ENCODE measurements at places on chromosomes 16 and 17.

GRCh38 chr17:77728474-77728795 lies 230.1 kb upstream of the TNRC6C start:
- no peak for DNase-seq
- no peaks in the 10 kb centered on the region for H3K27me3 ChIP-seq
- H3K27ac ChIP-seq = peak overlapping the region; percentile 6
- no peak overlapping the region for H3K4me3 ChIP-seq
- peaks cover 4% of the 10 kb centered on the region for H3K4me1 ChIP-seq
- no peaks in the 10 kb centered on the region for H3K36me3 ChIP-seq

GRCh38 chr17:39271546-39271945 lies 45.8 kb upstream of the STAC2 start:
- no peaks in the 10 kb centered on the region for H3K4me1 ChIP-seq
- no peak overlapping the region for H3K27ac ChIP-seq
- H3K4me3 ChIP-seq = no peak overlapping the region
- no peak for DNase-seq
- peaks cover 27% of the 10 kb centered on the region for H3K36me3 ChIP-seq
- no peaks in the 10 kb centered on the region for H3K27me3 ChIP-seq

DNA sequence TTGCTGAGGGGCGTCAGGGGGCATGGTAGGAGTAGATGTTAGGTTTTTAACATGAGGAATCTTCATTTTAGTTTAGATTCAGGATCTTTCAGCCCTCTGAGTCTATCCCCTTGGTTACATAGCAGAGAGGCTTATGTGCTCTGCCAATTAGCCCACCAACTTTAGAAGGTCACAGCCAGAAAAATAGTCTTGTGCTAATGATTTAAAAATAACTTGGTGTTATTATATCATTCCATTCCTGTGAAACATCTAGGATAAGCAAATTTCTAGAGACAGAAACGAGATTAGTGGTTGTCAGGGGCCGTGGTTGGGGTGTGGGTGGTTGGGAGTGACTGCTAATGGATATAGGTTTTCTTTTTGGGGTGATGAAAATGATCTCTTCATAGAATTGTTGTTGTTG lies 183.7 kb downstream of the SNX29 start:
- no peaks in the 10 kb centered on the region for H3K36me3 ChIP-seq
- H3K4me1 ChIP-seq = peaks cover 44% of the 10 kb centered on the region

DNA sequence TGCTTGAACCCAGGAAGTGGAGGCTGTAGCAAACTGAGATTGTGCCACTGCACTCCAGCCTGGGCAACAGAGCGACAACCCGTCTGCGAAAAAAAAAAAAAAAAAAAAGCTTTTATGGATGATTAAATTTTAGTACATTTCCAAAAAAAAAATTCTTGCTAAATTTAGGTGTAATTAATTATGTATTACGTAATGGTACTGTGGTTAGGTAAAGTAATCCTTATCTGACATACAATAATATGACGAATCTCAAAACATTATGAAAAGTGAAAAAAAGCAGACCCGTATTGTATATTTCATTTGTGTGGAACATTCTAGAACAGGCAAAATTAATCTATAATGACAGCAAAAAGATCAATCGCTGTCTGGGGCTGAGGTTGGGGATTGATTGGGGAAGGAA lies 10.3 kb upstream of the CORO1A start:
- H3K27ac ChIP-seq = no peak overlapping the region
- H3K4me1 ChIP-seq = no peaks in the 10 kb centered on the region
- no peak overlapping the region for H3K4me3 ChIP-seq
- H3K36me3 ChIP-seq = no peaks in the 10 kb centered on the region
- no peak for DNase-seq

- no peaks in the 10 kb centered on the region for H3K27me3 ChIP-seq
- no peaks in the 10 kb centered on the region for H3K36me3 ChIP-seq
- no peak for DNase-seq
- H3K4me3 ChIP-seq = no peak overlapping the region
- peaks cover 5% of the 10 kb centered on the region for H3K4me1 ChIP-seq
Observed at GRCh38 chr17:77184474-77184873, 43.7 kb downstream of the SEC14L1 start.

- no peak for DNase-seq
- H3K27ac ChIP-seq = no peak overlapping the region
- H3K4me3 ChIP-seq = no peak overlapping the region
- no peaks in the 10 kb centered on the region for H3K4me1 ChIP-seq
Observed at GRCh38 chr17:41986634-41987033, 20.0 kb downstream of the CNP start.

GRCh38 chr16:85238233-85238647 lies 126.0 kb upstream of the CIBAR2 start:
- no peaks in the 10 kb centered on the region for H3K27me3 ChIP-seq
- no peaks in the 10 kb centered on the region for H3K36me3 ChIP-seq
- DNase-seq = peak; percentile 74
- H3K4me3 ChIP-seq = peak overlapping the region; percentile 32

DNA sequence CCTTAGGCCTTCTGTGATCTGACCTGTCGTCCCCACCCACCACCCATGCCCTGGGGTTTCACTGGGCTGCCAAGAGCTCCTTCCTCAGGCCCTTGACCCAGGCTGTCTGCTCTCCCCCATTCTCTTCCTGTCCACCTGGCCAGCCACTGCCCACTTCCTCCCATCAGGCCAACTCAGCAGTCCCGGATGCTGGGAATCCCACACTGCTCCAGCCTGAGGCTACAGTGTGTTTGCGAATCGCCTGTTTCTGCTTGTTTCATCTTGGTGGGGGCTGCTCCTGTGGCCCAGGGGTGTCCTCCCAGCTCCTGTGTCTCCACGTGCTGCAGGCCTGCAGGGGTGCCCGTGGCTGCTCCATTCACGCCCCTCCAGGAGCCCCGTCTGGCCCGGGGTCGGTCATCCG lies 839 bp upstream of the METRN start:
- DNase-seq = no peak
- H3K36me3 ChIP-seq = no peaks in the 10 kb centered on the region
- H3K27ac ChIP-seq = no peak overlapping the region
- no peaks in the 10 kb centered on the region for H3K27me3 ChIP-seq
- peaks cover 12% of the 10 kb centered on the region for H3K4me1 ChIP-seq

DNA sequence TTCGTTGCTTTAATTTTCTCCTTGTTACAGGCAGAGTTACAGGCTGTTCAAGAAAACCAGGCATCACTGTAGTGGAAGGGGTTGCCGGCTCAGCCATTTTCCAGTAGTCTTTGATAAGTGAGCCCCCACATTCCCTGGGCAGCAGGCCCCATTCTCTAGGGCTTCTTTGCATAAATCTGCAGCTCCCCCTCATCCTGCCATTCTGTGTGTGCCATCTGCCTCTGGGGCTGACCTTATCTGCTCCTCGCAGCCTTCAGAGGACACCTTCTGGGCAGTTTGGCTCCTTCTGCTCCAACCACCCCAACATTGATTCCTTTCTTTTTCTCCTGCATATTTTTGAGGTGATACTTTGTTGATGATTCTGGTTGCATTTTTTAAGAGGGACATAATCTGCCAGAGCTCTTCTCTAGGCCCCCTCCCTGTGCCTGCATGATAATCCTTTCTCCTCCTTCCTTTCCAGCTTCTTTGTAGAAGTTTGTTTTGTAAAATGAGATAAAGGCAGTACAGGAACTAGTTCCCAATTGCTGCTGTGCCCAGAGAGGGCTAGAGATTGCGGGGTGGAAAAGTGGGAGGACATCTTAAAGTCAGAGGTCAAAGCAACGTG lies 17.1 kb downstream of the RND2 start:
- no peaks in the 10 kb centered on the region for H3K27me3 ChIP-seq
- H3K27ac ChIP-seq = no peak overlapping the region

GRCh38 chr16:57689762-57690558 lies 4.6 kb upstream of the DRC7 start:
- no peaks in the 10 kb centered on the region for H3K4me1 ChIP-seq
- no peaks in the 10 kb centered on the region for H3K27me3 ChIP-seq
- H3K27ac ChIP-seq = no peak overlapping the region
- H3K36me3 ChIP-seq = no peaks in the 10 kb centered on the region
- DNase-seq = no peak

DNA sequence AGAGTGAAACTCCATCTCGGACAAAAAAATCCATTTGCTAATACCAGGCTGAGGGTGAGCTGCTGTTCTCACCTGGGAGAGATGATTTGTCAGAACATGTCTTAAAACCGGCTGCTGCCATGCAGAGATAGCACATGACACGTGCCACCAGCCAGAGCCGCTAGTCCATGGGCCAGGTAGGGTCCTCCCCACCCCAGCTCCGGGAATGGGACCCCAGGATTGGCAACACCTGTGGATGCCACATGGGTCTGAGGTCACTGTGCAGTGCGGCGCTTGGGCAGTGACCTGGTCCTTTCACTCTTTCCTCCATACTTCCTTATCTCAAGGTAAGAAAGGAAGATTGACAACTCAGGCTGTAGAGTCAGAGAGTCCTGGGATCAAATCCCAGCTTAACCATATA lies 393.3 kb upstream of the TNRC6C start:
- no peak overlapping the region for H3K27ac ChIP-seq
- no peak overlapping the region for H3K4me3 ChIP-seq
- no peak for DNase-seq
- H3K36me3 ChIP-seq = no peaks in the 10 kb centered on the region
- no peaks in the 10 kb centered on the region for H3K4me1 ChIP-seq

DNA sequence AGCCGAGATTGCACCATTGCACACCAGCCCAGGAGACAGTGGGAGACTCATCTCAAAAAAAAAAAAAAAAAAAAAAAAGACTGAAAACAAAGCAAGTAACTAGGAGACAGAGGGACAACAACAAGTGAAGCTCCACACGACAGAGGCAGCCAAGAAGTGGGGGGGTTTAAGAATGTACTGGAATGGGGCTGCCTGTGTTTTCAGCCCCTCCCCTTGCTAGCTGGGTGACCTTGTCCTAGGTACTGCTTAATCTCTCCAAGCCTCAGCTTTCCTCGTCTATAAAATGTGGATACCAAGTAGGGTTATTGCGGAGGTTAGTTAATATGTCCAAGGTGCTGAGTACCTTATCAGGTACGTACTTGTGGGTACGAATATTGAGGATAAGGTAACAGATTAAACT lies 163.8 kb upstream of the CACNG5 start:
- no peaks in the 10 kb centered on the region for H3K36me3 ChIP-seq
- no peak for DNase-seq
- no peak overlapping the region for H3K27ac ChIP-seq
- H3K27me3 ChIP-seq = no peaks in the 10 kb centered on the region
- H3K4me3 ChIP-seq = no peak overlapping the region

- H3K4me3 ChIP-seq = no peak overlapping the region
- no peaks in the 10 kb centered on the region for H3K27me3 ChIP-seq
- no peak for DNase-seq
- no peaks in the 10 kb centered on the region for H3K4me1 ChIP-seq
- H3K36me3 ChIP-seq = no peaks in the 10 kb centered on the region
- no peak overlapping the region for H3K27ac ChIP-seq
Observed at GRCh38 chr17:65364438-65364837, 197.0 kb downstream of the AXIN2 start.

DNA sequence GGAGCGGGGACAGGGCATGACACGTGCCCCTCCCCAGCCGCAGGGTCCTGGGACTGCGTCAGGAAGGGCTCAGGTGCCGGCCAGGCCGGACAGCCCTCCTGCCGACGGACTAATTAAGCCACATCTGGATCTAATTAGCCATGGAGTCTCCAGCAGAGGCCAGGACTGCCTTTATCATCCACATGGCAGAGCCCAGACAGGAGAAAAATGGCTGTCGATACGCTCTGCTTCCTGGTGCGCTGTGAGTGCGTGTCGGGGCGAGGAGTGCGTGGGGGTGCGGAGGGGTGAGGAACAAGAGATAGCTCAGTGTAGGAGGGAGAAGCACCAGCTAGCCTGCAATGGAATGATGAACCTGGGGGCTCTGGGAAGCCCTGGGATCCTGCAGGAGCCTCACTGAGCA lies 218.8 kb downstream of the IRF8 start:
- no peaks in the 10 kb centered on the region for H3K27me3 ChIP-seq
- no peak for DNase-seq
- H3K36me3 ChIP-seq = no peaks in the 10 kb centered on the region
- H3K27ac ChIP-seq = no peak overlapping the region

GRCh38 chr17:42744283-42744805 lies 496 bp downstream of the EZH1 start:
- H3K27ac ChIP-seq = peak overlapping the region; percentile 89
- H3K27me3 ChIP-seq = no peaks in the 10 kb centered on the region
- peak; percentile 28 for DNase-seq

DNA sequence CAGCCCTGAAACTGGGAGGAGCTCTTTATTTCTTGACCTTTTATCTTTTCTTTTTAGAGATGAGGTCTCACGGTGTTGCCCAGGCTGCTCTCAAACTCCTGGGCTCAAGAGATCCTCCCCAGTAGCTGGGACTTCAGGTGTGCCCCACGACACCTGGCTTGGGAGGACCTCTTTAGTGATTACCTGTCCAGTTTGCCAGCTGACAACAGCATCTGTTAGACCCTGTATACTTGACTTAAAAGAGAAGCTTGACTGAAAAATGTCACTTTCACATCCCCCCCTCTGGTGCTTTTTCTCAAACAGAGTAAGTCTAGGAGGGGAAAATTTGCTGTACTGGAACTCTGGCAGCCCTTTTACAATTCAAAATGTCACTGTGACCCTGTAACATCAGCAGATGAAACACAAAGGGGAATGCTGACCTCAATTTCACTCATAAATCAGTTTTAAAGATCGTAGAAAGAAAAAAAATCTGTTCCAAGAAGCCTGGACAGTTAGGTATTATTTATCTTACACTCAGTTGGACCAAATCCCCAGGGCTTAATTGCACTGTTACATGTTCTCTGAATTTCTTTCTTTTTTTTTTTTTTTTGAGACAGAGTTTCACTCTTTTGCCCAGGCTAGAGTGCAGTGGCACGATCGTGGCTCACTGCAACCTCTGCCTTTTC lies 1.8 kb upstream of the ERN1 start:
- no peak overlapping the region for H3K4me3 ChIP-seq
- DNase-seq = no peak
- H3K36me3 ChIP-seq = no peaks in the 10 kb centered on the region
- peak overlapping the region; percentile 92 for H3K27ac ChIP-seq

DNA sequence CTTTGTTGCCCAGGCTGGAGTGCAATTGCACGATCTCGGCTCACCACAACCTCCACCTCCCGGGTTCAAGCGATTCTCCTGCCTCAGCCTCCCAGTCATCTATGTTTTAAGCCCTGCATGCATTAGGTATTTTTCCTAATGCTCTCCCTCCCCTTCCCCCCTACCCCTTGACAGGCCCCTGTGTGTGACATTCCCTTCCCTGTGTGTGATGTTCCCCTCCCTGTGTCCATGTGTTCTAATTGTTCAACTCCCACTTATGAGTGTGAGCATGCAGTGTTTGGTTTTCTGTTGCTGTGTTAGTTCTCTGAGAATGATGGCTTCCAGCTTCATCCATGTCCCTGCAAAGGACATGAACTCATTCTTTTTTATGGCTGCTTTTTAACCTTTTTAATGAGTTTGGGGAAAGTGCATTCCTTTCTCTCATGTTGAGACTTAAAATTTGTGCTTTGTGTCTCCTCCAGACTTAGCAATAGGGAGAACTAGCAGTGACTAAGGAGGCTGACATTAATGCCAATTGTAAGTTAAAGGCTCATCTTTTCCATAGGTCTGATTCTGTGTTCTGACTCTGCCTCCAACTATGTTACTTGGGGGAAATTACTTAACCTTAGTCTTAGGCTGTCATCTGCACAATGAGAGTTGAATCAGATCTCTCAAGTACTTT lies 17.7 kb upstream of the PHAF1 start:
- H3K4me3 ChIP-seq = no peak overlapping the region
- no peaks in the 10 kb centered on the region for H3K27me3 ChIP-seq
- no peak for DNase-seq
- H3K27ac ChIP-seq = no peak overlapping the region

GRCh38 chr17:45098869-45099616 lies 33.3 kb downstream of the PLCD3 start:
- H3K4me1 ChIP-seq = peaks cover 79% of the 10 kb centered on the region
- H3K27ac ChIP-seq = peak overlapping the region; percentile 97
- peak; percentile 84 for DNase-seq

- no peak for DNase-seq
- no peaks in the 10 kb centered on the region for H3K27me3 ChIP-seq
- peak overlapping the region; percentile 69 for H3K27ac ChIP-seq
- peaks cover 67% of the 10 kb centered on the region for H3K4me1 ChIP-seq
- no peak overlapping the region for H3K4me3 ChIP-seq
- H3K36me3 ChIP-seq = no peaks in the 10 kb centered on the region
Observed at GRCh38 chr16:70754851-70755600, 45.9 kb downstream of the VAC14 start.

All from thoracic aorta (tissue), 2 donors.